ENCODE measurements at places on chromosomes 5 and 9. TPM values are rescaled to one million over a fixed set of nuclear protein-coding genes. Genes with fewer than 3 reads are reported as not detected.

Gene FBP1
- not detected for total RNA-seq

Gene F12
- 1.3 TPM for total RNA-seq

Gene DNAJC21
- total RNA-seq: 46.4 TPM

Gene NTRK2
- total RNA-seq: 0.83 TPM

Gene MROH2B
- not detected for total RNA-seq

- H3K36me3 ChIP-seq: no peaks in the 10 kb centered on the region
- H3K4me1 ChIP-seq: peaks cover 31% of the 10 kb centered on the region
- no peak overlapping the region for H3K4me3 ChIP-seq
- H3K27ac ChIP-seq: no peak overlapping the region
- H3K27me3 ChIP-seq: no peaks in the 10 kb centered on the region
Observed at GRCh38 chr5:143227301-143227700, 176.2 kb downstream of the NR3C1 start.

- H3K4me3 ChIP-seq: no peak overlapping the region
- H3K4me1 ChIP-seq: no peaks in the 10 kb centered on the region
- H3K27ac ChIP-seq: no peak overlapping the region
- 0 out of 2 replicates have a peak, but pooled peaks cover 3% of the 10 kb centered on the region for H3K36me3 ChIP-seq
Observed at GRCh38 chr5:126947146-126948010, 83.0 kb downstream of the MARCHF3 start.

DNA sequence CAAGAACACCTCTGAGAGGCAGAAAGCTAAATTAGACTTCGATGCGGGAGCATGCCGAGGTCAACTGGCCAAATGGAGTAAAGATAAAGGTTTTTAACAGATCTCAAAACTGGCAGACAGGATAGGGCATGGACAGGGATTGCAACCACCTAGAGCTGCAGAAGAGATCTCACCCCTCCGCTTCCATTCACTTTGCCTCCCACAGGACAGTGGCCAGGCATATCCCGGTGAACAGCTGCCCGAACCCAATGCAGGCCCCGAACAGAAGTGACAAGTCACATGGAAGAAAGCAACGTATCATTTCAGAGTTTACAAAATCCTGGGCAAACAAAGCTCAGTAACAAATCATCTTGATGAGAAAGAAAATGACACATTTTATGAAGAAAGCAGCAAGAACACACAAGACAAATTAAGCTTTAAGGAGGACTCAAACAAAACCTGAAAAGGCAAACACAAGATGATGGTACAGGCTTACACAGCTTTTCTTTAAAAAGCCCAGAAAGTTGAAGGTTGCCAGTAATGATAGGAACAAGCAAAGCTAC lies 18.4 kb downstream of the RNF130 start:
- no peaks in the 10 kb centered on the region for H3K36me3 ChIP-seq
- H3K4me3 ChIP-seq: no peak overlapping the region
- H3K27ac ChIP-seq: no peak overlapping the region
- H3K27me3 ChIP-seq: no peaks in the 10 kb centered on the region

DNA sequence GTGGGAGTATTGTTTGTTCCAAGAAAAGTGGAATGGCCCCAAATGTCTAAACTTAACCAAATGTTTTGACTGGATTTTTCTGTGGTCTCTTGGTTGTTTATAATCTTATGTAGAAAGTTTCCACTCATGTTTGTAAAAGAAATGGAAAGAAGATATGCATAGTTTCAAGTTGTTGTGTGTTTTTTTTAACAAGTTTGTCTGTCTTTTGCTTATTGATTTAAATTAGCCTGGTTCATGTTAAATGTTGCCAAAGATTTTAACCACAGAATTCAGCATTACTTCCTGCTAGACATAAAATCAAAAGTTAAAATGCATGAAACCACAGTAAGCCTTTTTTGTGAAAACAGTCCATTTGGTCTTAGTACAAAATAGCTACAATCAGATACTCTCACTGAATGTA lies 14.0 kb downstream of the PPWD1 start:
- no peak overlapping the region for H3K27ac ChIP-seq
- no peak for DNase-seq
- peaks cover 8% of the 10 kb centered on the region for H3K36me3 ChIP-seq
- no peaks in the 10 kb centered on the region for H3K4me1 ChIP-seq

- H3K4me3 ChIP-seq: no peak overlapping the region
- peaks cover 3% of the 10 kb centered on the region for H3K27me3 ChIP-seq
- H3K27ac ChIP-seq: peak overlapping the region; percentile 88
Observed at GRCh38 chr9:83280790-83281189, 217.8 kb upstream of the RASEF start.

DNA sequence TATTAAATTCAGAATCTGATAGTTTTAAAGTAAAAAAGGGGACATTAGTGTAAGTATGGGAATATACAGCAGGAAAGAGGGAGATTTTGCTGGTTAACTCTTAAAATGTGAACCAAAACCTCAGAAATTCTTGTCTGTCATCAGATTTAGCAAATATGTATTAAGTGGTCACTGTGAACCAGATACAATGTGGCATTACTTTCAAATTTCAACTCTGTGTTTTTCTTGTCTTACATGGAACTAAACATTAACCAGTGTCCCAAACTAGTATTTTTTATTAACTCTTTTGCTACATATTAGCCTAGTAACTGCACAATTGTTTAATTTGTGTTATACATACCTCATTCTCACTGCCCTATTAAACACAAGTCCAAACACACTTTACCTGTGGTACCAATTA lies 259.9 kb upstream of the RASA1 start:
- no peak overlapping the region for H3K4me3 ChIP-seq
- H3K36me3 ChIP-seq: no peaks in the 10 kb centered on the region
- H3K27ac ChIP-seq: no peak overlapping the region
- peaks cover 6% of the 10 kb centered on the region for H3K27me3 ChIP-seq

DNA sequence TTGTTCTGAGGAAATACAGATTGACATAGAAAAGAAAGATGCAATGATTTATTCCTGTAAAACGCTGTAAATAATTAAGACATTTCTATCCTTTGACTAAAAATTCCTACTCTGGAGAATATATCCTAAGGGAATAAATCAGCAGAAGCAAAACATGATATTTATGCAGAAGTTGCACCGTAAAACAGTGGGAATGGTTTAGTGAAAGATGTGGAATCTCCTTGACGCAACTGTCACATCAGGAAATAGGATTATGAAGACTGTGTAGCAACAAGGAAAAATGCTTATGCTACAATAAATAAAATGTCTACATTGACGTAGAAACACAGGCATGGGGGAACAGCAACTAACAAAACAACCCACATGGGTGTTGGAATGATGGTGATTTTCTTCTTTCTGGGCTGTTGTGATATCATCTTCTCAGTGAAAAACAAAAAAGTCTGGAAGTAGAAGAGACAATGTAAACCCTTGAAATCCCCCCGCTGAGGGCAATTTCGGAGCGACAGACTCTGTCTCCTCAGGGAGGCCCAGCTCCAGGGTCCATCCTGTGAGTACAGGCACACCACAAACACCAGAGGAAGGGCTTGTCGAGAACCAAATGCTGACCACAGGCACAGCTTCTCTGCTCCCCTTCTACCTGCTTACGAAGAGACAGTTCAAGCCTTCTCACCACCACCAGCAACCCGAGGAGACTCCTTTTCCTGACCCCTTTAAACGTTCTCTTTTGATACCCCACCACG lies 25.2 kb downstream of the COL23A1 start:
- no peak overlapping the region for H3K27ac ChIP-seq
- H3K36me3 ChIP-seq: no peaks in the 10 kb centered on the region
- no peaks in the 10 kb centered on the region for H3K4me1 ChIP-seq
- no peak overlapping the region for H3K4me3 ChIP-seq

DNA sequence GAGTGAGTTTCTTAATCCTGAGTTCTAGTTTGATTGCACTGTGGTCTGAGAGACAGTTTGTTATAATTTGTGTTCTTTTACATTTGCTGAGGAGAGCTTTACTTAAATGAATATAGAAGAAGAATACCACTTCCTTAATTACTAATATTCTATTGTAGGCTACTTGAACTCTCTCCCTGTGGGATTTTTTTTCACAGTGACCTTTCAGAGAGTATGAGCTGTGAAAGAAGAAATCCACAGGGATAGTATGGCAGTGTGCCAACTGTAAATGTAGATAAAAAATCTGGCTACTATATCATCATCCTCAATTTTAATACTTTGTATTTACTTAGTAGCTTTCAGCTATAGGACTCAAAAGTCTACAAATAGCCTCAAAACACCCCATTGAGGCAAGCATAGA lies 67.3 kb downstream of the COMMD10 start:
- no peak overlapping the region for H3K27ac ChIP-seq
- no peaks in the 10 kb centered on the region for H3K27me3 ChIP-seq
- H3K4me3 ChIP-seq: no peak overlapping the region
- no peaks in the 10 kb centered on the region for H3K36me3 ChIP-seq
- H3K4me1 ChIP-seq: no peaks in the 10 kb centered on the region

- H3K36me3 ChIP-seq: no peaks in the 10 kb centered on the region
- H3K27me3 ChIP-seq: peaks cover 31% of the 10 kb centered on the region
- no peak overlapping the region for H3K4me3 ChIP-seq
- no peaks in the 10 kb centered on the region for H3K4me1 ChIP-seq
- no peak overlapping the region for H3K27ac ChIP-seq
- DNase-seq: no peak
Observed at GRCh38 chr9:137141050-137141810, 2.3 kb downstream of the GRIN1 start.

DNA sequence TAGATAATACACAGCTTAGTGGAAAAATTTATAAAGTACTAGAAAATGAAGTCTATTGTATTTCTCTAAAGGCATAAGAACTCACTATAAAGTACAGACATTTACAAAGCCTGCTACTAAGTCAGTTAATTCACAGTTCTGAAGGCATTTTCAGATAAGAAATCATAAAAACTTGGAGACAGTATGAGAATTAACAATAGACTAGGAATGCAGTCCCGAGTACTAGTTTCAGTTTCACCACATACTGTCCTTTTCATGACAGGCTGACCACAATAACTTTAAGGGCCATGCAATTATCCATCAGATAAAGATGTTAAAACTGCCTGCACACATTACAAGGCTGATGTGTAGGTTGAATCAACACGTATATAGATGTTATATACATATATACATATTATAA lies 362.6 kb upstream of the SMC2 start:
- no peak overlapping the region for H3K4me3 ChIP-seq
- H3K4me1 ChIP-seq: no peaks in the 10 kb centered on the region
- no peak for DNase-seq

GRCh38 chr5:61837788-61838187 lies 468.2 kb upstream of the KIF2A start:
- no peak overlapping the region for H3K4me3 ChIP-seq
- H3K36me3 ChIP-seq: no peaks in the 10 kb centered on the region
- no peak for DNase-seq
- H3K27me3 ChIP-seq: peaks cover 4% of the 10 kb centered on the region

GRCh38 chr5:140111859-140112551 lies 1.9 kb upstream of the PURA start:
- DNase-seq: no peak
- peak overlapping the region; percentile 83 for H3K27ac ChIP-seq
- no peaks in the 10 kb centered on the region for H3K27me3 ChIP-seq
- H3K36me3 ChIP-seq: peaks cover 9% of the 10 kb centered on the region

DNA sequence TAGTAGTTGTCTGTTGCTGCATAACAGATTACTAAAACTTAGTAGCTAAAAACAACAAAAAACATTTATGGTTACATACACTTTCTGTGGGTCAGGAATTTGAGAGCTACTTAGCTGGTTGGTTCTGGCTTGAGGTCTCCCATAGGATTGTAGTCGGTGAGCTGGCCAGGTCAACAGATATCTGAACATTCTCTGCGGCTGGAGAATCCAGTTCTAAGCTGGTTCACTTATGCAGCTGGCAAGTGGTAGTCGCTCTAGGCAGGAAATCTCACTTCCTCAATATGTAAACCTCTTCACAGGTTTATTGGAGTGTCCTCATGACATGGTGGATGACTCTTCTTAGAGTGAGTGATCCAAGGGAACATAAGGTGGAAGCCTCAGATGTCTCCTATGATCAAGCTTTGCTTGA lies 65.7 kb upstream of the TNFAIP8 start:
- 0 out of 2 replicates have a peak overlapping the region, but pooled peaks have one; percentile 0 for H3K4me3 ChIP-seq
- H3K4me1 ChIP-seq: peaks cover 68% of the 10 kb centered on the region
- no peaks in the 10 kb centered on the region for H3K27me3 ChIP-seq
- peak overlapping the region; percentile 50 for H3K27ac ChIP-seq
- H3K36me3 ChIP-seq: peaks cover 5% of the 10 kb centered on the region

- H3K27me3 ChIP-seq: no peaks in the 10 kb centered on the region
- H3K27ac ChIP-seq: peak overlapping the region; percentile 73
- peak overlapping the region; percentile 31 for H3K4me3 ChIP-seq
- no peaks in the 10 kb centered on the region for H3K36me3 ChIP-seq
- H3K4me1 ChIP-seq: peaks cover 40% of the 10 kb centered on the region
Observed at GRCh38 chr9:107214915-107215314, 68.2 kb upstream of the RAD23B start.

DNA sequence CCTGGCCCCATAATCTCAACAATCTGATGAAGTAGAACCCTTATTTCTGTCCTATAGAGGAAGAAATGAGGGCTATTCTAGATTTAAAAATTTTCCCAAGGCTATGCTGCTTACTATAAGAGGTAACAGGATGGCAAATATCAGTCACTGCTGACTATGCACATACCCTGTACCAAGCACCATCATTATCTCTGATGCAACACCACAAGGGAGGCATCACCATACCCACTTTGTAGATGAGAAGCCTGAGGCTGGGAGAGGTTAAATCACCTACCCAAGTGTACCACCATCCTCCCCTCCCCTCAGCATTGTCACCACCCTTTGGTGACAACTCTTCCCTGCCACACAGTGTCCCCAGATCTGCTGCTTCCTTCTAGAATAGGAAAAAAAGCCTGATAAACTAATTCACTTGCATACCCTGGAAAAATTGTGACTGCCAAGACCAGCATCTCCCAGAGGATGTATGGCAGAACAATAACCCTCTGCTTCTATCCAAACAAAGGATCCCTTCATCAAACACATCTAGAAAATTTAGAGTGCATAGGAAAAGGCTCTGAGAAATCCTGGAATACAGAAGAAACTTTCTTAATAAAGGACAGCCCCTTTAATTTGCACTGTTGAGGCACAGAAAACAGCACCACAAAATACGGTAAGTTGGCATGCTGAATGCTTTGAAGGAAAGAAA lies 48.3 kb downstream of the PRRC1 start:
- H3K27ac ChIP-seq: no peak overlapping the region
- no peak overlapping the region for H3K4me3 ChIP-seq
- H3K27me3 ChIP-seq: peaks cover 22% of the 10 kb centered on the region
- H3K4me1 ChIP-seq: peaks cover 14% of the 10 kb centered on the region
- H3K36me3 ChIP-seq: no peaks in the 10 kb centered on the region

- peak overlapping the region; percentile 98 for H3K27ac ChIP-seq
- peaks cover 8% of the 10 kb centered on the region for H3K27me3 ChIP-seq
- peak overlapping the region; percentile 72 for H3K4me3 ChIP-seq
- H3K36me3 ChIP-seq: peaks cover 4% of the 10 kb centered on the region
Observed at GRCh38 chr5:179267071-179267670, 78.1 kb downstream of the ADAMTS2 start.

DNA sequence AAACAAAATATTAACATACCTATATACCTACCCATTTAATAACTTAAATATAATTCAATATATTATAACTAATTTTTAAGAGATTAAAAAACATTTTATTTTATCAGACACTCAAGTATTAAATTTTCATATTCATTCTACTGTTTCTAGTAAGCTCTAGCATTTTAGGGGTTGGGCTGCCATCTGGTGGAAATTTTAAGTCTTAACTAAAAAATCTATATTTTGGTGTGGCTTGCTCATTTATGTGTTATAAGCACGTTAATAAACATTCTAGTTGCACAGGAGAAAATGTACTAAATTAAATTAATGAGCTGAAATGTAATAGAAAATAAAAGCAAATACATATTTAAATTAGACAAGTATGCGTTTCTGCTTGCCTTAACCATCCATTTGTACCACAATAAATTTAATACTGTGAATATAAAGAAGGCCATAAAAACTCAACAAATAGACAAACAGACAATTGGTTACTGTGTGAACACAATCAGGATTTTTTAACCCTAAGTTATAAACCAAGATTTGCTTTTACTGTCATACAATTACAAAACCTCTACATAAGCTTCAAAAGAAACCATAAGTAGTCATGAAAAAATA lies 1728.3 kb upstream of the CDH9 start:
- no peak overlapping the region for H3K27ac ChIP-seq
- H3K4me1 ChIP-seq: no peaks in the 10 kb centered on the region
- no peaks in the 10 kb centered on the region for H3K36me3 ChIP-seq
- no peaks in the 10 kb centered on the region for H3K27me3 ChIP-seq
- DNase-seq: peak; percentile 3
